ENCODE measurements at places on chromosomes 6 and 20.

GRCh38 chr20:40073535-40074111 is 615.4 kb downstream of the MAFB start:
- no peak for DNase-seq

DNA sequence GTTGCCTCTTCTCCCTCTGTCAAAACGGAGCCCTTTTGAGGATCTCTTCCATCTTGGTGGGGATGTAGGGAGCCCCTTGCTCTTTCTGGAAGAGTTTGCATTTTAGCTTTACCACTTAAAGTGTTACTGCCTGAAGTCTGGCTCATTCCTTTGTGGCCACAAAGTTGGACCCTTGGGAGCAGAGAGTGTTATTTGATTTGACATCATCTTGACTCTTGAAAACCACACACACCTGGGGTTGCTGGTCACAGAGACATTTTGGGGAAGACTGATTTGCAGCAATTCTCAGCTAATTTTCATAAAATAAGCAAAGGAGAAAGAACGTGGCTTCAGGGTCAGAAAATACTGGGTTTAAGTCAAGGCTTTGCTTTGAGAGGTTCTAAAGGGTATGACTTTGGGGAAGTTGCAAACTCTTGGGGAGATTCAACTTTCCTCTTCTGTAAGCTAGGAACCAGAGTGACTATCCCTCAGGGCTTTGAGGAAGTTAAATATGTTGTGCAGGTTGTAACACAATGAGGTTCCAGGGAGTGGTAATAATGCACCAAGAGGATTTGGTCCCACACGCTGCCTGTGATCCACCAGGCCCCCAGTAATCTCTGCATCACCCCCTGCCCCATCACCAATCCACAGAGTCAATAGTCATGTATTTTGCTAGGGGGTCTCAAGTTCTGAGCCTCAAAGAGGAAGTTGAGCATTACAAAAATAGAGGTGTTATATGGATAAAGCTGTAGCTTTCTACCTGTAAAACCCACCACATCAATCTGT is 141.6 kb upstream of the SLC24A3 start:
- no peak for DNase-seq

GRCh38 chr20:61436283-61436666 is 184.2 kb downstream of the CDH4 start:
- DNase-seq, result peak; percentile 2

- DNase-seq, result peak; percentile 17
These were observed 74.3 kb upstream of the PHACTR2 start for GRCh38 chr6:143603455-143603854.

DNA sequence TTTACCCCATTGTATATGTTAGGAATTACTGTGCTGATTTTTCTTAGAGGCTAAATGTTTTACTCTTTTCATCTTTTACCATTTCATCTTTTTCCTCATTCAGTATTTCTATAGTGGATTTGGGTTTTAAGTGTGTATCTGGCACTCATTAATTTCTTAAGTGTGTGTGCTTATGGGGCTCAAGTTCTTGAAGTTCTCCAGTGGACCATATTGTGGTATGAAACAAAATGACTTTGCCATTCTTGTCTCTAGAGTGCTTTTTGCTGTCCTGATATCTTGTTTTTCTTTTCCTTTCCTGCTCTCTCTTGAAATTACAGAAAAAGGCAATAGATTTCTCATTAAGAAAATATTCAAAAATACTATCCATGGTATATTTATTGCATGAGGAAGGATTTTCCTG is 123.1 kb downstream of the ARID1B start:
- DNase-seq, result no peak

- DNase-seq, result peak; percentile 54
These were observed 591 bp downstream of the IBTK start for GRCh38 chr6:82246802-82247504.

- DNase-seq, result peak; percentile 41
These were observed 723 bp upstream of the SNPH start for GRCh38 chr20:1265226-1265915.

DNA sequence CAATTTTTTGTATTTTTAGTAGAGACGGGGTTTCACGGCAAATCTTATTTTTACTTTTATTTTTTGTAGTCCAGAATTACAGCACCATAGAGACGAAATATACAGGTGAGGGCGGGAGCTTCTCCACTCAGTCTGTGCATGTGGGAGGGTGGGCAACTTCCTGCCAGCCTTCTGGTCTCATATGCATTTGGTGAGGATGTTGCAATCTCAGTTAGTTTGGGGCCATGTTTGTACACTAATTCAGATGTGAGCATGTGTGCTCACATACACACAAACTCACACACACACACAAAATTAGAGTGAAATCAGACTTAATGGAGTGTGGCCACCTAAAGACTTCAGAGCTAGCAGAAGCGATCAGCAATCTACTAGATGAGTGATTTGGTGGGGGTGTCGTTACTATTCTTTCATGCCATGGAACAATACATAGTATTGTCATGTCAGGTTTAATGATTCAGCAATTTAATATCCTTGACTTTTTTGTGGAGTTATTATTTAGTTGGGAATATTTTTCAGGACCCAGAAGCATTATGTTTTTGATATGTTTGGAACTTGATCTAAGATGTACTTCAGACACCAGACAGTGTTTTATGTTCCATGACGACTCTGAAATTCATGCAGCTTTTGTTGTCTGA is 78.0 kb upstream of the BMP2 start:
- no peak for DNase-seq

- no peak for DNase-seq
These were observed 6.7 kb downstream of the CCR6 start for GRCh38 chr6:167129562-167129961.

DNA sequence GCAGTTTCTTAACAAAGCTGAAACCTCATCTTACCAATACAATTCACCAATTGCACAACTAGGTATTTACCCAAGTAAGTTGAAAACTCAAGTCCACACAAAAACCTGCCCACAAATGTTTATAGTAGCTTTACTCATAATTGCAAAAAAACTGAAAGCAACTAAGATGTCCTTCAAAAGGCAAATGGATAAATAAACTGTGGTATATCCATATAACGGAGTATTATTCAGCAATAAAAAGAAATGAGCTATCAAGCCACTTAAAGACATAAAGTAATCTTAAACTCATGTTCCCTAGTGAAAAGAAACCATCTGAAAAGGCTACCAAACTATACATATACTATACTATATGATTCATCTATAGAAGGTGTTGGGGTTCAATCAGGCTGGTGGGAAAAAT is 179.7 kb downstream of the HACE1 start:
- DNase-seq, result no peak

DNA sequence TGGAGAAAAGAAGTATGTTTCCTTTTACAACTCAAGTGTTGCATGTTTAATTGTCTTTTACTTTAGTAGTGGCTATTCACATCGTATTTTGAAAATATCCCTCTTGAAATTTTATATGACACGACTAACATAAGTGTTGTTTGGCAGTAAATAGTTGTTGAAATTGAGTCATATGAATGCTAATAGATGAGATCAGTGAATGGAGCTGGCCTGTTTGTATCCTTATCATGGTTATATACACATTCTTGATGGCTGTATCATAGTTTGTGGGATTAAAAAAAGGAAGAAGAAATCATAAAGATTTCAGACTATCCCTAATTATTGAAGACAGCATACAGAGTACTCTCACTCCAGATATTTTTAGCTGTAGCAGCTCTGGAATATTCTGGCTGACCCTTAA is 8.2 kb upstream of the RAE1 start:
- peak; percentile 13 for DNase-seq

GRCh38 chr6:24614043-24614420 is 32.0 kb downstream of the KIAA0319 start:
- no peak for DNase-seq

DNA sequence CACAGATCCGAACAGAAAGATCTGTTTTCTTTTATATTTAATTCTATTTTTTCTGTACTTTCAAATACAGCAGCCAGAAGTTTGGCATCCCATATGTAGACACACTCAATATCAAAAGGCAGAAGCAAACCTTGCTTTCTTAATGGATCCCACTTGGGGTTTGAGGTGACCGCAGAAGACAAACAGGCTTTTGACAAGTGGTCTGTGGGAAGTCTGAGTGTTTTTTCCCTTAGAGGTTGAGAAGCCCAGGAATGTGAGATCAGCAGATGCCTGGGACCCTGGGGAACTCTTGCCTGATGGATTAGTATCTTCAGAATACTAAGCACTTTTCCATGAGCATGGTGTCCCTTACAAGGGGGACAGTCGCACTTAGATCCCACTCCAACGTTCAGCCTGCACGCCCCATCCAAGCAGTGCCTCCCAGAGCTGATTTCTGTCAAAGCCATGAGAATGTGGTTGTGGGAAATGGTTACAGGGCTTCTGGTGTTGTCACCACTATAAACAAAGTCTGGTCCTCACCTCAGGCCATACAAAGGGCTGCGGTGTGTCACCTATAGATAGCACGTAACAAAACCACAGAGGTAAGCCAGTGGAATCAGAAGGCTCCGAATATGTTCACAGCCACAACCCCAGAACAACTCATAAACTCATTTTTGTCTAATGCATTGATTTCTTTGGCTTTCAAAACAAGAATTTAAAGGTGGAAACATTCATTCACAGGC is 12.7 kb downstream of the IL17F start:
- DNase-seq, result no peak

DNA sequence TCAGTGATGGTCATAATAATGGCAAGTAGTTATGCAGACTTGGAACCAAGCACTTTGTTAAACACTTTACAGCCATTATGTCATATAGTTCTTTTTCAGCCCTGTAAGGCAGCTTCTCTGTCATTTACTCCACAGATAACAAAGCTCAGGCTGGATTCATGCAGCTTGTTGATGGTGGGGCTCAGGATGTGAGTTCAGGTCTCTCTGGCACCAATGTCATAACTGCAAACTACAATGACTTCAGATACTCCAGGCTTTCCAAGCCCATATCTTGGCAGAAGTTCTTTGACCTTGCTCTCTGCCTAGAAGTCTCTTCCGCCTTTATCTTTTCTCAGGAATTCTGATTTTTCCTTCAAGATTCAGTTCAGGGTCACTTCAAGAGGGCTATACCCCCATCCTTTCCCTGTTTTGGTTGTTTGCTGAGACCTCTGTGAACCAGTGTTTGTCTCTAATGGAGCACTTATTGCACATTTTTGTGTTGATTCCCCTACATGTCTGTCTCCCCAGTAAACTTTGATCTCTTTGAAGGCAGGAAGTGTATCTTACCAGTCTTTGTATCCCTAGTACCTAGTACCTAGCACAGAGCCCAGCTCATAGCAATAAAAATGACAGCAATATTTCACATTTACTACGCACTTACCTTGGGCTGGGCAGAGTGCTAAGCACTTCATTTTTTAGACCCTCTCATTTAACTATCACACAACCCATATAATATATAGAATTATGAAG is 19.7 kb upstream of the EFHC1 start:
- DNase-seq, result no peak

GRCh38 chr6:127471379-127472255 is 12.4 kb upstream of the KIAA0408 start:
- DNase-seq, result no peak

- no peak for DNase-seq
These were observed 33.0 kb upstream of the SLCO4A1 start for GRCh38 chr20:62609279-62609720.
